Activated T-helper 9 cell treated with anti-CD3 and anti-CD28 coated beads, Interleukin-2, amount 50 U/mL, for 16 hours (primary cell): ENCODE measurements at places on chromosomes 6 and 20.

DNA sequence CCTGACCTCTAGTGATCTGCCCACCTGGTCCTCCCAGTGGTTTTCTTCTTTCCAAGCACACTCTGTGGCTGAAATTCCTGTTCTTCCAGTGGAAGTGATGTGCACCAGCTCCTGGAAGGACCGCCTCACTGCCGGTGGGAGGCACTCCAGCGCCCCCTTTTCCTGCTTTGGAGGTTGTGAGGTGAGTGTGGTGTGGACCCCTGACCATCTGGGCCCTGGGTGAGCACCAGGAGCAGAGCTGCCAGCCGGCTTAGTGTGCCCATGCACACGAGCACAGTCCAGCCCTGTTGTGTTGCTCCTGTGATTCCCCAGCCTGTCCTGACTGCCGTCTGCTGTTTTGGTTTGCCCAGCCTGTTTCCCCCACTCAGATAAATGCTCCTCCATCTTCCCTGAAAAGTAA, 134.6 kb downstream of the FNDC1 start:
- DNase-seq: no peak

GRCh38 chr6:11366934-11367637, 134.6 kb upstream of the NEDD9 start:
- no peak for DNase-seq

- DNase-seq: no peak
Measured at GRCh38 chr20:23639490-23639958, 1.8 kb upstream of the CST3 start.

GRCh38 chr6:100845676-100846075, 35.5 kb downstream of the ASCC3 start:
- DNase-seq: no peak

DNA sequence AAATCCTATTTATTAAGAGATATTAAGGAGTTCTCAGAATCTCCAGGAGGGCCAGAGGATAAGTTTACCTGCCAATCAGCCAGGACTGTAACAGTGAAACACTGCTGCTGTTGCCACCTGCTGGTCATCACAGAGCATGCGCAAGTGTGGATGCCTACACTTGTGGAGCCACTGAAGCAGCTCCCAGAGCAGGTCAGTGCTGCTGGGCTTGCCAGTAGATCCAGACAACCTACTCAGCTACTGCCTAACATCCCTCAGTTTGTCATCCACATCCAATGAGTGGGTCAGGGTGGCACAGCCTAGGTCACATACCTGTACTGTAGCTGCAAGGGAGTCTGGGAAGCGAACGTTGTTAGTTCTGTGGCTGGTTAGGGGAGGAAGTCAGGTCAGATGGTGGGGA, 18.3 kb upstream of the NHSL1 start:
- peak; percentile 28 for DNase-seq

- no peak for DNase-seq
Measured at GRCh38 chr20:38673261-38673660, 51.0 kb upstream of the SLC32A1 start.

DNA sequence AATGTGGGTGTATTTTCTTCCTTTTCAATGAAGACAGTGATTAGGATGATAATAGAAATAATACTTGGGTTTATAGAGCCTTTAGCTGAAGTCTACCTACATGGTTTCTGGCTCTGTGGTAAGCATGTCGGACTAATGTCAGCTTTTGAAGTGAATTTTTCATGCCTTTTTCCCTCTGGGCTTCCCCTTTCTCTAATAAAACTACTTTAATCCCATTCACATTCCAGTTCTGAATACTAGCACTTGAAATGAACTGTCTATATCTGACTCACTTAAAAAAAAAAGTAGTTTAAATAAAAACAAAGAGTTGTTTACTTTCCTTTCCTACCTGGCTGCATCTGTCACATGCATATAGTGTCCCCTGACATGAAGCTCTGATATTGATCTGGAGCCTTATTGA, 545.9 kb upstream of the FLRT3 start:
- no peak for DNase-seq

DNA sequence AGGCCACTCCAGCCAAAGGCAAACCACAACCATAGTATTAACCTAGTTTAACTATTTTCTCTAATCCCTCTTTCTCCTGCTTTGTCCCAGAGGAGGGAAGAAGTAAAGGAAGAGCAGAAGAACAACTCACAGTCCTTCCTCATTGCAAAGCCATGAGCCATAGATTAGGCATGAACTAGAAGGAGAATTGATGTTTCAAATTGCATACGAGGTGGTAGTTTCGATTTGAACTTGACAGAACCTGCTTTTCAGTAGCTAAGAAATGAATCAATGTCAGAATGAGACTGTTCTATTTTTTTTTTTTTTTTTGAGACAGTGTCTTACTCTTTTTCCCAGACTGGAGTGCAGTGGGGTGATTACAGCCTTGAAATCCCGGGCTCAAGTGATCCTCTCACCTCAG, 48.3 kb downstream of the PROKR2 start:
- DNase-seq: no peak

DNA sequence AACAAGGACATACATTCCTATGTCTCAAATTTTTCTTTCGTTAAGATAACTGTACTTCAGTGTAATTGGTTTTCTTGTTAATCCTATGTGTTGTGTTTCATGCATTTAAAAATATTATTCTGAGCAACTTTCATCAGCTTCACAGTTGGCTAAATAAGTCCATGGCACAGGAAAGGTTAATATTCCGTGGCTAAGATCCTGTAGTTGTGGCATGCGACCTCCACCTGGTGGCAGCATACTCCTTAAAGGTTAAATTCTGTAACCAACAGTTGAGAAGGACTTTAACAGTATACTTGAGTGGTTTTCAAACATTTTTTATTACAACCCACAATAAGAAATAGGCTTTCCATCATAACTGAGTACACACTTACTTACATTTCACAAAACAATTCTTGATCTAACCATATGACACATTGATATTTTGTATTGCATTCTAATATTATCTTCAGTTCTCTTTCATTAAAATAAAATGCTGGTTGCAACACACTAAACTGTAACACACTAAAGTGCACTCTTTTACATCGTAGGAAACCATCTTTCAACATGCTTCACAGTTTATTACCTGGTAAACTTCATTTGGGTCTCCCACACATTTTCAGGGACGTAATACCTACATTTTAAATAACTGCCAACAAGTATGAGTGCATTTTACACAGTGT, 118.3 kb downstream of the SLX4IP start:
- DNase-seq: no peak

DNA sequence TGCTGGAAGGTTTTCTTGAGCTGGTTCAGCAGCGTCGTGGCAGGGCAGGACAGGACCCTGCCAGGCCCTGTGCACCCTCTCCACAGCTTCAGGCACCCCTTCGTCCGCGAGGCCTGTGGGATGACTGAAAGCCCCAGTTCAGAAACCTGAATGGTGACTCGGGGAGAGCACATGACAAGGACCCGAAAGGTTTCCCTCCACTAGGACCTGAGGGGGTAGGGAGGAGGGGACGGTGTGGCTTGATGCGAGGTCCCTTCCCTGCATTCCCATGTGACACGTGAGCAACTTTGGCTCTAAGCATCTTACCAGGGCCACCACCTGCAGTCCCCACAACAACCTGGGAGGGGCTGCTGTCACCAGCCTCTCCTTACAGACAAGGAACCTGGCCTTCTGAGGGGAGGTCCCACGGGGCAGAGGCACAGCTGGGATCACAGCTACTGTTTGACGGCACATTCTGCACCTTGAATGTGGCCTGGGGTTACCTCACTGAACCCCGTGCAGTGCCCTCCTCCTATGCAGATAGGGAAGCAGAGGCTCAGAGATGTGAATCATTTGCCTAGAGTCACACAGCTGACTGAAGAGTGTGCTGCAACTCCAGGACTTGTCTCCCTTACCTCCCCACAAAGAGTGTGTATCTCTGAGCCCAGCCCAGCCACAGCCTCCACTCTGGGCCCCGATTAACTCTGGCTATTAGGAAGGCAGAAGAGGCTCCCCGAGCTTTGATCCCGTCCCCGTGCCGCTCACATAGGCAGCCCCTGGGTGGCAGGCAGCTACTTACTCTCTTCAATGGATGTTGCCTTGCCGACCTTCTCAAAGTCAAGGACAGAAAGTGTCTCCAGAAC, 84.6 kb downstream of the PTPN1 start:
- no peak for DNase-seq

DNA sequence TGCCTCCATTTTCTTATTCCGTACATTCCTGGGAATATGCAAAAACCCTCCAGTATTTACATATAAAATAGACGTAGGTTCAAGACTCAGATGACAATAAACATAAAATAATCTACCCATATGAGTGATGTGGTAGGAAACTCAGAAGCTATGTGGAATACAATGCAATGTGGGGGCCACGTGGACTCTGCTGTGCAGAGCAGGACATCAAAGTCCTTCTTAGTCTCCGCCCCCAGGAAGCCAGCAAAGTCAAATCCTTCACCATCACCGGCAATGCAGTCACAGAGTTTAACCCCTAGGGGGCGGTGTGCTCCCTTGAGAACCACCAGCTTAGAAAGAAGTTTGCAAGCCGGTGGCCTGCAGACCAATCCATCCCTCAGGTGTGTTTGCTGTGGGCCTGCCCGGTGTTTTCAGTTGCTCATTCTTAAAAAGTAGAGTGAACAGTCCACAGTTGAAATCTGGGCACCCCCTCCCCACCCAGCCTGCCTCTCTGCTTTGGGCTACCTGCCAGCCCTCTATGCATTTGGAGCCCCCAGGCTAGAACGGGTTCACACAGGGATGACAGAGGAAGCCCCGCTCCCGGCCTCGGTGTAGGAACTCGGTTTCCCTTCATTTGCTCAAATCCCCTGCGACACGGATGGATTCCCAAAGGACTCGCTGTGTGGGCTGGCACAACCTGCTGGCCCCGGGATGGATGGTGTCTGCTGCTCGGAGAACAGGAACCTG, 59.9 kb downstream of the SULF2 start:
- peak; percentile 57 for DNase-seq

DNA sequence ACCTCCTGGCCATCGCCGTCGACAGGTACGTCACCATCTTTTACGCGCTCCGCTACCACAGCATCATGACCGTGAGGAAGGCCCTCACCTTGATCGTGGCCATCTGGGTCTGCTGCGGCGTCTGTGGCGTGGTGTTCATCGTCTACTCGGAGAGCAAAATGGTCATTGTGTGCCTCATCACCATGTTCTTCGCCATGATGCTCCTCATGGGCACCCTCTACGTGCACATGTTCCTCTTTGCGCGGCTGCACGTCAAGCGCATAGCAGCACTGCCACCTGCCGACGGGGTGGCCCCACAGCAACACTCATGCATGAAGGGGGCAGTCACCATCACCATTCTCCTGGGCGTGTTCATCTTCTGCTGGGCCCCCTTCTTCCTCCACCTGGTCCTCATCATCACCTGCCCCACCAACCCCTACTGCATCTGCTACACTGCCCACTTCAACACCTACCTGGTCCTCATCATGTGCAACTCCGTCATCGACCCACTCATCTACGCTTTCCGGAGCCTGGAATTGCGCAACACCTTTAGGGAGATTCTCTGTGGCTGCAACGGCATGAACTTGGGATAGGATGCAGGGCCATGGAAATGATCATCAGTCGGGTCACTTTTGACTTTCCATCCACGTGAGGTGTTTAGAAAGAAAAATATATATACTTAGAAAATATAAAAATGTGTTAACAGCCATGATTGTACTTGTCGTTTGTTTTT, 868 bp downstream of the MC3R start:
- no peak for DNase-seq

DNA sequence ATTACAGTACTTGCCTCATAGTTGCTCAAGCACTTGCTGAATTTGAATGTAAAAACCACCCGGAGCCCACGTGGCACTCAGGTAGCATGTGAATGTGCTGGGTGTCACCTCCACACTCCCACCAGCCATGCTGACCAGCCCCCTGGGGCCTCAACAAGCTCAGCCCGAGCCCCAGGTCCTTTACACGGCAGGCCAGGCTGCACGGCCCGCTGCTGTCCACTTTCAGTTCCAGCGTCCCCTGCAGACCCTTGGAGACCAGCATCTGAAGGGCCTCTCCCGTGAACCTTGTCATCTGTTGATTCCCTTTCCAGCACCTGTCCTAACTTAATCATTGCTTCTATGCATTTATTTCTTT, 33.3 kb upstream of the ZBP1 start:
- no peak for DNase-seq
